Nephron progenitor cell (in vitro differentiated cells): ENCODE measurements at places on chromosomes 7 and 10.

DNA sequence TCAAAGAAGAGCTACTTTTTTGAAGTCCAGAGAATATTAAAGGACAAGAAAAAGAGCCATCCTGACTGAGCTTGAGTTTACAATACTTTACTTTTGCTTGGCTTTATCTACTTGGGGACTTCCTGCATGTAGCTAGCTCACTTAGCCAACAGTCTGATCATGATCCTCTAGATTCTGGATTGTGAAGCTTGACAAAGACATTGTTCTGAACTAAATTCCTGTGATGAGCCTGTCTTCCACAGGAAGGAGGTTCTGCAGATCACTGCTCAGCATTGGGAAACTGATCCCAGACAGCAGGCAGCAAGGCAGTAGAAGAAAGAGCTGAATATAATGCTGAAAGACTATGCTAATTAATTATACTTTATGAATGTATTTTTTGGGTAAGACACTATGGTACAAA is 296.4 kb downstream of the DGKB start:
- no peak overlapping the region for H3K4me3 ChIP-seq
- H3K4me1 ChIP-seq = no peaks in the 10 kb centered on the region
- H3K27me3 ChIP-seq = no peaks in the 10 kb centered on the region
- no peak overlapping the region for H3K27ac ChIP-seq
- no peaks in the 10 kb centered on the region for H3K36me3 ChIP-seq
- DNase-seq = no peak

GRCh38 chr10:119197921-119198320 is 9.4 kb upstream of the GRK5 start:
- H3K36me3 ChIP-seq = no peaks in the 10 kb centered on the region
- H3K4me3 ChIP-seq = no peak overlapping the region
- H3K27ac ChIP-seq = no peak overlapping the region
- peaks cover 11% of the 10 kb centered on the region for H3K4me1 ChIP-seq

- peaks cover 33% of the 10 kb centered on the region for H3K4me1 ChIP-seq
- no peak overlapping the region for H3K4me3 ChIP-seq
- peaks cover 38% of the 10 kb centered on the region for H3K36me3 ChIP-seq
- no peak for DNase-seq
- no peaks in the 10 kb centered on the region for H3K27me3 ChIP-seq
Measured at GRCh38 chr10:127408733-127409132, 140.4 kb upstream of the NPS start.

- H3K4me3 ChIP-seq = no peak overlapping the region
- H3K27me3 ChIP-seq = no peaks in the 10 kb centered on the region
- no peak for DNase-seq
- no peak overlapping the region for H3K27ac ChIP-seq
Measured at GRCh38 chr10:21677551-21677950, 143.5 kb downstream of the MLLT10 start.

DNA sequence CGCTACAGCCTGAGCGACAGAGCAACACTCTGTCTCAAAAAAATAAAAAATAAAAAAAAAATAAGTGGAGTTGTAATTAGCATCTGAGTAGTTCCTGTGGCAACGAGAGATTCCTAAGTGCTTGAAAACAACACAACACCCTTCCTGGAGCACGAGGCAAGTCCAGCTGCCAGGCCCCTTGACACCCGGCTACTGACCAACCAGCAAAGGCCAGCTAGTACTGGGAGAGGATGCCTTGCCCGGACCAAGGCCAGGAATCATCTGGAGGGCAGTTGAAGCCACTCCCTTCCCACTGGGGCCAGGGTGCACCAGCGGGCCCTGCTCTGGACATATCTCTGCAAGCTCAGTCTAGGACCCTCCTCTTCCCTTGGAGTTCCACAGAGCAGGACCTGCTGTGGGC is 536 bp downstream of the C10orf105 start:
- no peak overlapping the region for H3K4me3 ChIP-seq
- peaks cover 62% of the 10 kb centered on the region for H3K4me1 ChIP-seq
- H3K27ac ChIP-seq = no peak overlapping the region
- H3K27me3 ChIP-seq = peaks cover 17% of the 10 kb centered on the region
- no peaks in the 10 kb centered on the region for H3K36me3 ChIP-seq

- H3K4me1 ChIP-seq = peaks cover 23% of the 10 kb centered on the region
- no peaks in the 10 kb centered on the region for H3K36me3 ChIP-seq
- peaks cover 4% of the 10 kb centered on the region for H3K27me3 ChIP-seq
- no peak overlapping the region for H3K4me3 ChIP-seq
- DNase-seq = no peak
- H3K27ac ChIP-seq = no peak overlapping the region
Measured at GRCh38 chr7:41190581-41190980, 512.3 kb downstream of the INHBA start.

DNA sequence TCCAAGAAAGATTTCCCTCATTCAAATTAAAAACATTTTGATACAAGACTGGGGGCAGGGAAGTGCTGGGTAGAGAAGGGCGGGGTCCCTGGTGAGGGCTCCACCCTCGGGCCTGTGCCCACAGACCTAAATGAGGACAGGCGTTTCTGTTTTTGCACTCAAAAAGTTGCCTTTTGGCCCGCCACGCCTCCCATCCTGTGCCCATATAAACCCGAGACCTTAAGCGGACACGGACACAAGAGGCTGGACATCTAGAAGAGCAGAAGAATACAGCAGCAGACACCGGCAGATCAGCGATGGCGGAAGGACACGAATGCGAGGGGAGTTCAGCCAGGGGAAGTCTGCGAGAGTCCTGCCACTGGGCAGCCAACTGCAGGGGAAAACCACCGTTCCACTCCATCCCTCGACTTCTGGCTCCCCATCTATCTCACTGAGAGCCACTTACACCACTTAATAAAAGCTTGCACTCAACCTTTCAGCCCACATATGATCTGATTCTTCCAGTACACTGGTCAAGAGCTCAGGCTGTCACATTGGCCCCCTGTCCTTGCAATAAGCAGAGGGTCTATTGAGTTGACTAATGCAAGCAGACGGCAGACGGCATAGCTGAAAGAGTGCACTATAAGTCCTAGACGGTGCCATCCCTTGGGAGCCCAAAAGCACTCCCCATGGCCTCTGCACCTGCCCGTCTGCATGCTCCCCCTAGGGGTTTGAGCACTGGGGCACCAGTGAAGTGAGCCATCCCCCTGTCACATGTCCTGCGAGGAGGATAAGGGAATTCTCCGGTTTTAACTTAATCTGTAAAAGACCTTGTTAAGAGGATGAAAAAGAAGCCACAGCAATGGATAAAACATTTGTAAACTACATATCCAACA is 181.8 kb upstream of the PRSS1 start:
- no peak overlapping the region for H3K4me3 ChIP-seq
- H3K36me3 ChIP-seq = no peaks in the 10 kb centered on the region
- DNase-seq = no peak
- H3K27me3 ChIP-seq = peaks cover 7% of the 10 kb centered on the region
- H3K27ac ChIP-seq = no peak overlapping the region

DNA sequence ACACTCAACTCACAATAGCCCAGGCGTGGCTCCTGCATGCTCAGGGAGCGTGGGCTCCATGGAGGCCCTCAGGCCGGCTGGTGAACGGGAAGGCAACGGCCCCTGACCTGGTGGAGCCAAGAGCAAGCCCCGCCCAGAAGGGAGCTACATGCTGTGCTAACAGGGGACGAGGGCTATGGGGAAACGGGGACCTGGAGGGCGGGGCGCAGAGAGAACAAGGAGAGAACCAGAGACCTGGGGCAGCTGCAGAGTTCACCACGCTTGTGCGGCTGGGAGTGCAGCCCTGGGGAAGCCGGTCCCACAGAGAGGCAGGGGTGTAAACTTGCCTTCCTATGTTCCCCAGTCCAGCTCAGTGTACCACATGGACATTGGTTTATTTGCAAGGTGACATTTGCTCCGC is 69.2 kb upstream of the PPP2R2D start:
- no peak overlapping the region for H3K4me3 ChIP-seq
- peaks cover 14% of the 10 kb centered on the region for H3K27me3 ChIP-seq
- peaks cover 12% of the 10 kb centered on the region for H3K4me1 ChIP-seq
- no peaks in the 10 kb centered on the region for H3K36me3 ChIP-seq
- H3K27ac ChIP-seq = peak overlapping the region; percentile 10

DNA sequence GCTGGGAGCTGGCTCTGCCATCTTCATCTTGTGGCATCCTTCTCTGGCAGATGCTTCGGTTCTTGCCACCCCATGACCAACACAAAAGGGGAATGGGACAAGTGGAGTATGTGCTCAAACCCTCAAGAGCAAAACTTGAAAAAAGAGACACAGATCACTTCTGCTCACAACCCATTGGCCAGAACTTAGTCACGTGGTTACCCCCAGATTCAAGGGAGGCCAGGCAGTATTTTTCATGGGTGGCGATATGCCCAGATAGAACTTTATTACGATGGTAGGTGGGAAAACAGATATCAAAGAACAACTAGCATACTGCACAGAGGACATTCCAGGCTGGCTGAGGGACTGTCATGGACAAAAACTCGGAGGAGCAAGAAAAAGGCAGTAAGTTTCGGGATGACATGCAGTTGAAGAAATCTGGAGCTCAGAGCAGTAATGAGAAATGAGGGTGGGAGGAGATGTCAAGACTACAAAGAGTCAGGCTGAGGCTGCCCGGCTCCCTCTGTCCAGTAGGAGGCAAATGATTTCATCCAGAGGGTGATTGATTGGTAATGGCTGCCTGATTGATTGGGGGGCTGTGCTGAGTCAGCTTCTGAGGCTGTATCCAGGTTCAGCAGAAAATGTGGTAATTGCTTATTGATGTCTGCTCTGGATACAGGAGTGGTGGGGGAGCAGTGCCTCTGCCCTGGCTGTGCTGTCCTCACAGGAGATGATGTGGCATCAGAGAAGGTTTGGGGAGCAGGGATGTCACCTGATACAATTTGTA is 25.3 kb downstream of the COL13A1 start:
- DNase-seq = no peak
- H3K27ac ChIP-seq = peak overlapping the region; percentile 17
- H3K4me3 ChIP-seq = no peak overlapping the region
- H3K36me3 ChIP-seq = peaks cover 6% of the 10 kb centered on the region

DNA sequence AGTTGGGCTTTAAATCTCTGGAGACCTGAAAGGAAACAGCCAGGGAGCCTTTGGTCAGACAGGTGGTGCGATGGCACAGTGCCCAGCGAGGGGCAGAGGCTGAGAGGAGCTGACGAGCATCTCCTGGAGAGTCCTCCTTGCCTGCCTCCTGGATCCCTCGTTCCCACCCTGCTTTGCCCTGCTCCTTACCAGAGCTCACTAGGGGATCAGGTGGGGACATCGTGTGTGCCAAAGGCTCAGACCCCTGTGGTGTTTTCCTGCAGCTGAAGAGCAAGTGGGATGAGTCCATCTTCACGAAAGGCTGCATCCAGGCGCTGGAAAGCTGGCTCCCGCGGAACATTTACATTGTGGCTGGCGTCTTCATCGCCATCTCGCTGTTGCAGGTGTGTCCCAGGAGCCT is 21.8 kb upstream of the SH2D4B start:
- H3K4me1 ChIP-seq = peaks cover 48% of the 10 kb centered on the region
- no peak overlapping the region for H3K4me3 ChIP-seq
- H3K27me3 ChIP-seq = no peaks in the 10 kb centered on the region
- no peak for DNase-seq

- DNase-seq = no peak
- peaks cover 9% of the 10 kb centered on the region for H3K4me1 ChIP-seq
- H3K27ac ChIP-seq = no peak overlapping the region
- no peaks in the 10 kb centered on the region for H3K36me3 ChIP-seq
Measured at GRCh38 chr10:22852712-22853353, 75.0 kb upstream of the ARMC3 start.

GRCh38 chr7:137798073-137798763 is 48.6 kb downstream of the DGKI start:
- no peaks in the 10 kb centered on the region for H3K4me1 ChIP-seq
- no peak overlapping the region for H3K27ac ChIP-seq
- H3K27me3 ChIP-seq = peaks cover 19% of the 10 kb centered on the region
- no peak for DNase-seq
- no peak overlapping the region for H3K4me3 ChIP-seq

GRCh38 chr10:29873941-29874484 is 185.4 kb downstream of the JCAD start:
- peaks cover 29% of the 10 kb centered on the region for H3K4me1 ChIP-seq
- no peak for DNase-seq
- peaks cover 4% of the 10 kb centered on the region for H3K27me3 ChIP-seq
- no peak overlapping the region for H3K4me3 ChIP-seq

GRCh38 chr7:133165529-133165928 is 83.6 kb upstream of the CHCHD3 start:
- DNase-seq = no peak
- no peaks in the 10 kb centered on the region for H3K36me3 ChIP-seq
- H3K4me3 ChIP-seq = no peak overlapping the region
- peaks cover 5% of the 10 kb centered on the region for H3K27me3 ChIP-seq
- H3K27ac ChIP-seq = no peak overlapping the region
- H3K4me1 ChIP-seq = no peaks in the 10 kb centered on the region

DNA sequence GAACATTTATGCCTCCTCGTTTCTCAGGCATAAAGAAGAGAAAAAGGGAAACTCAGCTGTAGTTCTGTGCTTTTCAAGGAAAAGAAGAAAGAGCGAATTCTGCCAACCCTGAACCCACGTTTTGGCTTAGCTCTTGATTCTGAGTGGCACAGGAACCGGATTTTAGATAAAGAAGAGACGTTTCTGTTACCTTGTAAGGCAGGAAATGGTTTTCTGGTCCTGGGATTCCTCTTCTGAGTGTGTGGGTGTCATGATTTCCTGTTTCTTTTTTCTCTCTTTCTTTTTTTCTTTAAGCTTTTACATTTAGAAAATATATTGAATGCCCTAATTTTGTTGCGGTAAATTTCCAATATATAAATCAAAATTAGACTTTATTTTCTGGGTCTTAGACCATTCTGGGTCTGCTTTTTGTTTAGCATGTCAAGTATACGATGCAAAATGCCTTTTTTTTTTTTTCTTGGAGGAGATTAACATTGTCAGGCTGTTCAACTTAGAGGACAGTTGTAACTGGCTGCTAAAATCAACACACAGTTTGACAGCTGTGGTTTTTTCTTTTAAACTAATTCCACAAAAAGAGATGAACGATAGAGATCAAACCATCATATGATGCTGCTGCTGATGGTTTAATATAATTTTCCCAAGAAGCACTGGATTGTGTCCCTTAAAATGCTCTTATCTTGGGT is 190.8 kb downstream of the GATA3 start:
- no peaks in the 10 kb centered on the region for H3K4me1 ChIP-seq
- no peak overlapping the region for H3K27ac ChIP-seq
- no peaks in the 10 kb centered on the region for H3K36me3 ChIP-seq
- DNase-seq = no peak

- no peak for DNase-seq
- H3K27me3 ChIP-seq = peaks cover 7% of the 10 kb centered on the region
- H3K4me3 ChIP-seq = no peak overlapping the region
- H3K27ac ChIP-seq = peak overlapping the region; percentile 64
- H3K4me1 ChIP-seq = peaks cover 39% of the 10 kb centered on the region
Measured at GRCh38 chr7:47591655-47592572, 10.0 kb upstream of the TNS3 start.

DNA sequence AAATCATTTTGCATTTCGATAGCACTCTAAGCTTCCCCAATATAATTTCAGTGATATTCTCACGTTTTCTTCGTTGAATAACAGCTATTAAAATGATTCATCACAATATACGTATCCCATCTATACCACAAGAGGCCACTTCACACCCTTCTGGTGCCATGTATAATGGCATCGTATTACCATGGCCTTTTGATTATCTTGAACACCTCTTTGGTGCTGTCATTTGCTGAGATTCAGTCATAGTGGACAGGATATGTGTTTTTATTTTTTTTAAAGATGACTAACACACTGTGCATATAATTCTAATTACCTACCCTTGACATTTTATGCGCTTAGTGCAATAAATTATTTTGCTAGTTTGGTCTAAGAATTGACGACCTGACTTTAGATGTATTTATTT is 6.7 kb upstream of the INSYN2A start:
- no peak for DNase-seq
- no peak overlapping the region for H3K27ac ChIP-seq
- H3K4me3 ChIP-seq = no peak overlapping the region
- H3K36me3 ChIP-seq = peaks cover 23% of the 10 kb centered on the region
- peaks cover 11% of the 10 kb centered on the region for H3K4me1 ChIP-seq
